AG10803 (cell line): ENCODE measurements at places on chromosomes 2 and 18.

DNA sequence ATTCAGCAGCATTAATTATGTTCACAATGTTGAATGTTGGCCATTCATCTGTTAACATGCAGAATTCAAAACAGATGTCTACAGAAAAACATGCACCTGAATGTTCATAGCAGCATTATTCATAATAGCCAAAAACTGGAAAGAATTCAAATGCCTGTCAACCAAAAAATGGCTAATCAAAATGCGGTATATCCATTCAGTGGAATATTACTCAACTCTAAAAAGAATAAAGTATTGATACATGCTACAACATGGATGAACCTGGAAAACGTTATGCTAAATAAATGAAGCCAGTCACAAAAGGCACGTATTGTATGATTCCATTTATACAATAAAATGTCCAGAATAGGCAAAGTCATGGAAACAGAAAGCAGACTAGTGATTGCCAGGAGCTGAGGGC lies 68.0 kb downstream of the CCDC88A start:
- no peak for DNase-seq

DNA sequence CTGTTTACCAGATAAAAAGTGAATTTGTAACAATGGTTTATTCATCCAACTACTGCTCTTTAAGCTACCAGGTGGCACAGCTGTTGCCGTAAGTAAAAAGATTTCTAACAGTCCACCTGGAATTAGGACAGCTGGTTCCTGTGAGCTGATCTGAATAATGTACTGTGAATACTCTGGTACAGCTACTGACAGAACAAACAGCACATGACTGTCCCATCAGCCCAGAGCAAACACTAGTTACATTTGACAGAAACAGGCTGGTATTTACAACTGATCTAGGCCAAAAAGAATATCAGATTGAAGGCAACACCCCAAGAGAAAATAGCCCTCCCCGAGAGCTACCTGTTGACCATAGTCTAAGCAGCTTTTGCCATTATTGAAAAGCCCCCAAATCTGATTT lies 840.4 kb downstream of the CPS1 start:
- no peak for DNase-seq

DNA sequence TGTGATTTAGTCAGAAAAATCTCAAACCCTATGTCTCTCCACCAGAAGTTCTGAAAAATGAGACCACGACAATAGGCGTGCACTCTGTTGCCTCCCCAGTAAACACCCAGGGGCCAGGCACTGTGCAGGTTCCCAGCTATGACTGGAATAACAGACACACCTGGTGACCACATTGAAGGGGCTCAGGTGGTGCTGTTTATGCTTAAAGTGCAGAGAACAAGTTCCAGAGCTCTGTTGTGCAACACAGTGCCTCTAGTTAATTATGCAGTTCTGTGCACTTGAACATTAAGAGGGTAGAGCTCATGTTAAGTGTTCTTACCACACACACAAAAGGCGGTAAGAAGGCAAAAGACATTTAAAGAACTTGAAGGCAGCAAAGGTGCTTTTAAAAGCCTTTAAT lies 52.6 kb upstream of the AFF3 start:
- DNase-seq, result no peak

DNA sequence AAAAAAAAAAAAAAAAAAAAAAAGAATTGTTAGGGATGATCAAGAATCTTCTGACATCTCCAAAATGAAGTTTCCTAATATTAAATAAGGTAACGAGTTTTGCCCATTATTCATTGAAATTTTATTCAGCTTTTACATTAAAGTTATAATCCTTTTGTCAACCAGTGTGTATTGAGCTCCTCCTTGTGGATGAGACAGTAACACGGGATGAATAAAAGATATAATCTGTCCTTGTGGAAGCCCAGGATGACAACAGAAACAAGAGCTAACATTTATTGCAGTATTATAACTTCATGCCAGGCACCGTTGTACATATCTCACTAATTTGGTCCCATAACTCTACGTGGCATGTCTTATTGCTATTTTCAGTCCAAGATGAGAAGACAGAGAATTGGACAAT lies 33.4 kb upstream of the SERPINB7 start:
- peak; percentile 61 for DNase-seq

- DNase-seq, result no peak
Measured at GRCh38 chr18:74511823-74512222, 15.7 kb downstream of the CNDP2 start.

DNA sequence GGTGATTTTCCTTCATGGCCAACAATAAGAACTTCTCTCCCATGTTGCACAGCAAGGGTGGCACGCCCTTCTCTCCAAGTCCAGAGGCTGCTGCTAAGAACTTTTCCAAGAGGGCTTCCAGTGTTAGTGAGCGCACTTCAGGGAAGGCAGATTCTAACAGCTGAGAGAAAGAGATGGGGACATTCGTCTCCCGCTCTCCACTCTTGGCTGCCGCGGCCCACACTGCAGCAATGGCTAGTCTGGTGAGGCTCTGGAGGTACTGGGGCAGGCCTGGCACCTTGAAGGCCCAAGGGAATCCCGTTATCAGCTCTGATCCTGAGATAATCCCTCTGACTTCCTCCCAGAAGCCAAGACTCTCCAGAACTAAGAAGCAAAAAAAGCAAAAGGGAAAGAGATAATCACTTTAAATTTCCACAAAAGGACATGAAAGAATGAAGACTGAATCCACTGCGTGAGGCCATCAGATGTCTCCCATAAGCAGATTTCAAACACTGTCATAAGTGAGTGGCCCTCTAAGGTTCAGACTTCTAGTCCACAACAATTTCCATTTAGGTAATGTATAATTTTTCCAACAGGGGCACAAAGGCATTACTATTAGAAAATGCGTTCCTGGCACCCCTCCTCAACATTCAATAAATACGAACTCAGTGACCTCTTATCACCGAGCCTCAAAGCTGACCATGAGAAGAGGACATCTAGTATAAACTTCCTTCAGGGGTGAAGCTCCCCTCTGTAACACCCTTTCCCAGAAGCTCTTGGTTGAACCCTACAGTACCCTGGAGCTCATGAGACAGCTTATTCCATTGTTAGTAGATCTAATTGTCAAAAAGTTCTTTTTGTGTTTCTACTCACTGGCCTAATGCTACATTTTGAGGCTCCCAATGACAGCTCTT lies 66.7 kb upstream of the ZFP36L2 start:
- DNase-seq, result no peak

DNA sequence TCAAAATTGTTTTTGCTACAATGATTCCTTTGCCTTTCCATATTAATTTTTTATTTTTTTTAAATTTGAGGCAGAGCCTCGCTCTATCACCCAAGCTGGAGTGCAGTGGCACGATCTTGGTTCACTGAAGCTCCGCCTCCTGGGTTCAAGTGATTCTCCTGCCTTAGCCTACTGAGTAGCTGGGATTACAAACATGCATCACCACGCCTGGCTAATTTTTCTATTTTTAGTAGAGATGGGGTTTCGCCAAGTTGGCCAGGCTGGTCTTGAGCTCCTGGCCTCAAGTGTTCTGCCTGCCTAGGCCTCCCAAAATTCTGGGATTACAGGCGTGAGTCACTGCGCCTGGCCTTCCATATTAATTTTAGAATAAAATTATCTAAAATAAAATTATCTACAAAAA lies 41.3 kb downstream of the PTPN4 start:
- no peak for DNase-seq

- no peak for DNase-seq
Measured at GRCh38 chr2:15155959-15156574, 405.1 kb downstream of the NBAS start.

- no peak for DNase-seq
Measured at GRCh38 chr2:26887151-26887550, 39.2 kb downstream of the DPYSL5 start.

GRCh38 chr2:204051476-204051875 lies 114.9 kb downstream of the ICOS start:
- DNase-seq, result no peak

GRCh38 chr2:38130876-38131275 lies 54.9 kb upstream of the CYP1B1 start:
- no peak for DNase-seq

- no peak for DNase-seq
Measured at GRCh38 chr2:25590921-25591505, 82.4 kb downstream of the DTNB start.

- no peak for DNase-seq
Measured at GRCh38 chr2:170822290-170823087, 5.8 kb downstream of the GAD1 start.

DNA sequence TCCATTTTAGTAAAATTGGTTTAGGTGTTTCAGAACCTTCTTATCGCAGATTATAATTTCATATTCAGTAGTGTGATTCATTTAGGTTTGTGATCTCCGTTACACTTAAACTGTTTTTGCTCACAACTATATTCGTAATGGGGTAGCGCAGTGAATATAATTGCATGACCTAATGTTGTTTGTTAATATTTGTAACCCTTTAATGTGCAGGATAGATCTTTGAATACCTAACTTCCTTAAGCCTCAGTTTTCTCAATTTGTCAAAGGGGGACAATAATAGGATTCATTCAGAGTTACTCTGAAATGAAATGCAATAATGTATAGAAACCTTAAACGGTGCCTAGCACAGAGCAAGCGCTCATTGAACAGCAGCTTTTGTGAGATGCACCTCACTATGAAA lies 558 bp upstream of the ZDBF2 start:
- no peak for DNase-seq

DNA sequence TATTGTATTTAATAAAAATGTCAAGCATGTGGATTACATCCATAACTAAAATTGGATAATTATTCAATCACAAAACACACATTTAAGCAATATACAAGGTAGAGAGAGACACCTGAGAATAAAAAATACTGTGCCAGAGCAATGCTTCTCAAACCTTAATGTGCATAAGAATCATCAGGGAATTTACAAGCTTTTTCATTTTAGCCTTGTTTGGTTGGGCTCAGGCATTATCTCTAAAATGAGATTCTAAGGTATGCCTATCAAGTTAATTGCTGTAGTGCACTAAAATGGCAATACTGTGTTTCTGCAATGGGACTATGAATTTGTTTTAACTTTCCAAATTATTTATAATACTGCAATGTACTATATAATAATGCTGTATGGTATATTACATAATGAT lies 983 bp downstream of the MOB1A start:
- DNase-seq, result no peak

- DNase-seq, result no peak
Measured at GRCh38 chr2:165009466-165009865, 54.1 kb upstream of the SLC38A11 start.

DNA sequence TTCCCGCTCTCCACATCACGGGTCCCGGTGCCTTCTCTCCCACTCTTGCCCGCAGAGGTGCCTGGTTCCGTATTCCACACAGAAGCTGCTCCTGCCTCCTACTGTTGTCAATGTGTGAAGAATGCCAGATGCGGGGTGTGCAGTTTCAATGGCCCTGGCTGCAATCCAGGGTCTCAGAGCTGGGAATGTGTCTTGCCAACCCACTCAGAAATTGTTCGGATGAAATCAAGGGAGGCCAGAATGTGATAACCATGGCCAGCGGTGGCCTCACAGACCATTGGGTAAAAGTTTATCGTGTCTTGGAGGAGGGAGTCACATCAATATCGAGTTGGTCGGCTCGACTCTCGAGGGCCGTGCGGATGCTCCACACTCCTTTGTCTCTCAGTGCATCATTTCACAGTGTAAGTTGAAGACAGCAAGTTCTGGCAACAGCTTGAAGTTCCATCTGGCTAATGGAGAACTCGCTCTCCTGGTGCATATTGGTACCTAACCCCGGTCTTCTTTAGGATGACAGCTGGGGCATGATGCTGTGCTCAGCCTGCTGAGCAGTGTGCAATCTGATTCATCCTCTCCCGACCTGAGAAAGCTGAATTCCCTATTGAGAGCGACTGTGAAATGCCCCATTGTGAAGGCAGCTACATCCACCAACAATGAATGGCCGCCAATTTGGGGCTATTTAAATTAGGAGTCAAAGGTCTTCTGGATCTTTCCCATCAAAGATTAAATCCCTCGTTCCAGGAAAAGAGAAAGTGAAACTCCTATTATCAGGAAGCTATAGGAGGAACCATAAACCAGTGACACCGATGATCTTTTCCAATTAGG lies 389.0 kb downstream of the SOX11 start:
- DNase-seq, result no peak

GRCh38 chr2:231245249-231246094 lies 47.0 kb downstream of the ARMC9 start:
- no peak for DNase-seq

DNA sequence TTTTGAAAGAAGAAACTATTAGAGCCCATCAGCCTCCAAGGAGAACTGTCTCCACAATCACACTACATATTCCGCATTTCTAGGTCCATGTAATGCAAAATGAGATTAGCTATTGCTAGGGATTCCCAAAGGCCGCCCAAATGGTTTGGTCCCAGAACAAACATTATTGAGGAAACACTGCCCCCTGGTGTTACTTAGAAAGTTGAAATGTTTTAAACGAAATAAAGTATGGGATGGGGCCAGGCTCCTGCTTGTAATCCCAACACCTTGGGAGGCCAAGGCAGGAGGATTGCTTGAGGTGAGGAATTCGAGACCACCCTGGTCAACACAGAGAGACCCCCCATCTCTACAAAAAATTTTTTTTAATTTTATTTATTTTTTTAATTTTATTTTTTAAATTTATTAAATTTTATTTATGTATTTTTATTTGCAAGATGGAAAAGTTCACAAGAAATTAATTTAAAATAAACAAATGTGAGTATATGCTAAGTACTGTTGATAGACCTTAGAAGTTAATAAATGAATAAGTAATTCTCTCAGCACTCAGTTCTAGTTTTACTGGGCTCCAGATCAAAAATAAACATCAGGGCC lies 5.5 kb downstream of the NHEJ1 start:
- DNase-seq, result peak; percentile 70

GRCh38 chr2:126935774-126936173 lies 37.1 kb downstream of the TEX51 start:
- no peak for DNase-seq

DNA sequence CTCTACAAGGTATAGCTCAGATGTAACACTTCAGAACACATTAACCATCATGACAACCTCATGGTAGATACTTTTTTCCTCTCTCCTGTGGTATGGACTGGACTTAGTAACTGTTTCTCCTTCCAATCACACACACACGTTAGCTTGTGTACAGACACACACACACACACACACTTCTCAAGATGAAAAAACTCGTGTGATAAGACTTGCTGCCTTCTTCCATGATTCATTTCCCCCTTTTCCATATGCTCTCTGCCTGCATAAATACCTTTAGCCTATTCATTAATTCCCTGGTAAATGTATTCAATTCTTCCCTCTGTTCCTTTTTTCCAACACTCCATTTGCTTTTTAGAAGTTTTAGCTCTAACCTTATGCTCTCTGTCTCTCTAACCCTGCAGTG lies 118.9 kb upstream of the TANK start:
- no peak for DNase-seq

GRCh38 chr18:79496237-79496977 lies 100.7 kb downstream of the NFATC1 start:
- DNase-seq, result no peak

- DNase-seq, result no peak
Measured at GRCh38 chr2:10059552-10060335, 16.4 kb downstream of the KLF11 start.
